ENCODE measurements at places on chromosomes 1 and 21.
A peak's percentile ranks its signal among the peaks of the same experiment; 100 is the strongest.

GRCh38 chr1:7150724-7151280 lies 365.5 kb downstream of the CAMTA1 start:
- no peak for DNase-seq

DNA sequence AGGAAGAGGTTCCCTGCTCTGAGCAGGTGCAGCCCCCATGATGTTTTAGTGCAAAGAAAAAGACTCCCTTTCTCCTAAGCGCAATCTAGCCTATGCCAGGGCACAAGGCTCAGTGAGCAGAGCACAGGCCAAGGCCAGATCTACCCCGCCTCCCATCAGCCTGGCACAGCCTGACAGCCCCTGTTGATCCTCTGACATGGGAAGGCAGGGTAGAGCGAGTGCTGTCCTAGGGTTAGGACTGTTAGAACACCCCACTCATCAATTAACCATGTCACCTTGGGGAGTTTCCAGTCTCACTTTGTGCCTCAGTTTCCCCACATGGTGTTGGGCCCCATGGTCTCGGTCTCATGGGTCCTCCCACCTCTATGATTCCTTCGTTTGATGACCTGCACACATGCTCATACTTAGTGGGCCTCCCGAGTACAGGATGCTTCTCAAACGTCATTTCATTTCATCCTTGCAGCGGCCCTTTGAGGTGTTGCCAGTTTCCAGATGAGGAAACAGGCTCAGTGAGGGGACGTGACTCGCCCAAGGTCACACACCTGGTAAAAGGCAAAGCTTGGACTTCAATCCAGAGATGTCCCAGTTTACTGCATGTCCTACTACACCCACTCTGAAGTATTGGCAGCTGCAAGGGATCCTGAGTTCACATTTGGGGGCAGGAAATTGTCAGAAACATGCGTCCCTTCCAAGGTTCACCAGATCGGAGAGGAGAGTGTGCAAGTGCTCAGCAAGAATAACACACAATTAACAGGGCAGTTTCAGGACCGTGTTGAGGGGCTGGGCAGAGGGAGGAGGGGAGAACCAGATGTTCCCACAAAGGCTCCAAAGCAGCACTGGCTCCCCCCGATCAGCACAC lies 213.3 kb downstream of the TRABD2B start:
- no peak for DNase-seq

- no peak for DNase-seq
These were observed 23.5 kb upstream of the SYDE2 start for GRCh38 chr1:85224295-85224694.

- peak; percentile 93 for DNase-seq
These were observed 210.8 kb upstream of the CACYBP start for GRCh38 chr1:174788981-174789380.

GRCh38 chr1:215128504-215128903 lies 46.0 kb downstream of the KCNK2 start:
- DNase-seq, result no peak

- DNase-seq, result no peak
These were observed 54.0 kb upstream of the ACTL8 start for GRCh38 chr1:17700945-17701810.

GRCh38 chr21:38171723-38172344 lies 85.0 kb upstream of the KCNJ15 start:
- peak; percentile 86 for DNase-seq

DNA sequence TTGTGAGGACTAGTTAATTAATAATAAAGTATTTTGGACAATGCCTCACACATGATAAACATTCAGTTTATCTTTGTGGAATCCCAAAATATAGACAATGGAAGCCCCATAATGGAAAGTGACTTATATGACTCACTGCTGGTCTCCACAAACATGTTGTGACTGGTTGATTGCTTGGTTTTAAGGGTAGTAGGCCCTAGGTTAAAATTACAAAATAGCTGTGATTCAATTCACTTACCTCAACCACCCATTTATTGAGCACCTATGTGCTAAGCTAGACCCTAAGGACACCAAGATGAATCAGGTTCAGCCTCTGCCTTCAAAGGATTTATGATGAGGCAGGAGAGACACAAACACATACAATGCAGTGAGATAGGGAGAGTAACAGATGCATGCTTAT lies 42.4 kb downstream of the KANK4 start:
- no peak for DNase-seq

GRCh38 chr1:113912594-113913311 lies 7.6 kb downstream of the DCLRE1B start:
- DNase-seq, result peak; percentile 74

- DNase-seq, result no peak
These were observed 47.2 kb upstream of the SYNC start for GRCh38 chr1:32749771-32750170.

GRCh38 chr1:3473381-3473844 lies 18.9 kb downstream of the ARHGEF16 start:
- DNase-seq, result peak; percentile 92

DNA sequence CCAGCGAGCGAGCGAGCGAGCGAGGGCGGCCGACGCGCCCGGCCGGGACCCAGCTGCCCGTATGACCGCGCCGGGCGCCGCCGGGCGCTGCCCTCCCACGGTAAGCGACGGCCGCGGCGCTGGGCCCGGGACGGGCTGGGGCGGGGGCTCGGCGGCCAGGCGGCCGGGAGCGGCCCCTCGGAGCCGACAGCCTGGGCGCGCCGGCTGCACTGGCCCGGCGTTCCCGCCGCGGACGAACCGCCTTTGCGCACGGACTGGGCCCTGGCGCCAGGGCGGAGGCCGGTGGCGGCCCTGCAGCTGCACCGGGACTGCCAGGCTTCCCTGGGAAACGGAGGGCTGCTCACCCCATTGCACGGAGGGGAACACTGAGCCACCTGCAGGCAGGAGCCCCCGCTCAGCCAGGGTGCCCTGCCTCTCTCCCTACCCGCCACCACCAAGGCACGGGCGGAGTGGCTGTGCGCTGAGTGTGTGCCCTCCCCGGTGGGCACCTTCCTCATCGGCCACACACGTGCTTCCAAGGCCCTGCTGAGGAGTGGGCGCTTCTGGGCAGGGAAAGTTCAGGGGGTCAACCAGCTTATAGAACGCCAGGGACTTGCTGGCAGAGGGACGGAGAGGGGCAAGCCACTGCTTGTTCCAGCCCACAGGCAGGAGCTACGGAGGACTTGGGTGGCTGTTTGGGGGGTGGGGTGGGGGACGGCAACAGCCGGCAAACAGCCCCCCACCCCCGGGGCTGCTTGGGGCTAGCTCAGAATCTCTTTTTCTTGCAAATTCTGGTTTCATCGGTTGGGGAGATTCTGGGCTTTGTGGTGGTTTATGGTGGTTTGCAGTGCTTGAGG lies 532 bp downstream of the CSF1 start:
- no peak for DNase-seq

GRCh38 chr1:91948501-91949355 lies 473 bp upstream of the BRDT start:
- peak; percentile 6 for DNase-seq

DNA sequence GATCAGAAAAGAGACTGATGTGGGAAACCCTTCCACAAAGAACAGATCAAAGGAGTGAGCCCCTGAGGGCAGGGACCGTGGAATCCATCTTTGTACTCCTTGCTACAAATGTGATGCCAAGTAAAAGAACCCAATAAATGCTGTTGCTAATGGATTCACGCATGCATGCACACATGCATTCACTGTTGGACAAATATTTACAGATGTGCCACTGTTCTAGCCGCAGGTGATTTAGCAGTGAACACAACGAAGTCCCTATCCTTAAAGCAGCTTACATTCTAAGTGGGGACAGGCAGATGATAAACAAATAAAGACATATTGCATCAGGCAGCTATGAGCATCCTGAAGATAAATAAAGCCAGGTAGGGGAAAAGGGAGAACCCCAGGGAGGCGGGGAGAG lies 67.8 kb downstream of the ITPKB start:
- DNase-seq, result no peak

DNA sequence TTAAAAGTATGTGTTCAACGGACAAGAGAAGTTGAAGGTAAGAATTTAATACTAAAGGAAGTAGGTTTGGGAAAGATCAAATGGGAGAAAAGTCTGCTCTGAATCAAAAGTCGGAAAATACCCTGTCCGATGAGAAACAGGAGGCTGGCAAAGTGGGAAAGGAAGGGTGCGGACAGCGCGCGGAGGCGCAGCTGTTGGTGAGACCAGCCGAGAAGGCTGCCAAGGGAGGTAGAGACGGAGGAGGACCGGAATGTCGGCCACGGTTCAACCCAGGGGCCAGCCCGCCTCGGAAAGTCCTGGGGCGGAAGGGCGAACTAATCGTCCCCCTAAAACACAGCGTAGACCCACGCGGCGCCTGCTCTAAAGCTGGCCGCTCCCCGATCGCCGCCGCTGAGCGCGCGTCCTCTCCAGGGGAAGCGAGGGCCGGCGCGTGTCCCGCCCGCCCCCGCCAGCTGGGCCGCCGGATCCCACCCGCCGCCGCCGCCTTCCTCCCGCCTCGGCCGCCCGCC lies 639 bp upstream of the SPATA1 start:
- no peak for DNase-seq

DNA sequence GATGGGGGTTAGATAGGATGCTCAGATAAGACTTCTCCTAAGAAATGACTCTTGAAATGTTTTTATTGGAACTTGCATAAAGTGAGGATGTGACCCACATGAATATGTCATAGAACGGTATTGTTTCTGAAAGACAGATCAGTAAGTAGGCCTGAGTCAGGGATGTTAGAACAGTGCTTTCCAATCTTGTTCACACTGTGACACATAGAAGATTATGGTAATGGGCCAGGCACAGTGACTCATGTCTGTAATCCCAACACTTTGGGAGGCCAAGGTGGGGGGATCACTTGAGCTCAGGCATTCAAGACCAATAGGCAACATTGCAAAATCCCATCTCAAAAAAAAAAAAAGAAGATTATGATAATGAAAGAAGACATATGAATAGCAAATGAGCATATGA lies 32.9 kb downstream of the FMO4 start:
- peak; percentile 75 for DNase-seq

- DNase-seq, result no peak
These were observed 139.6 kb downstream of the FOXD2 start for GRCh38 chr1:47577303-47578025.

GRCh38 chr1:204777591-204777990 lies 92.1 kb upstream of the LRRN2 start:
- no peak for DNase-seq

GRCh38 chr1:46523496-46524353 lies 27.7 kb downstream of the KNCN start:
- no peak for DNase-seq

GRCh38 chr21:28776251-28776650 lies 216.4 kb downstream of the LTN1 start:
- DNase-seq, result peak; percentile 90

- no peak for DNase-seq
These were observed 29.6 kb upstream of the SLAMF9 start for GRCh38 chr1:159983681-159984080.

GRCh38 chr21:26425576-26425975 lies 147.5 kb downstream of the CYYR1 start:
- DNase-seq, result no peak

- DNase-seq, result no peak
These were observed 2.5 kb downstream of the S100A9 start for GRCh38 chr1:153360190-153360589.

DNA sequence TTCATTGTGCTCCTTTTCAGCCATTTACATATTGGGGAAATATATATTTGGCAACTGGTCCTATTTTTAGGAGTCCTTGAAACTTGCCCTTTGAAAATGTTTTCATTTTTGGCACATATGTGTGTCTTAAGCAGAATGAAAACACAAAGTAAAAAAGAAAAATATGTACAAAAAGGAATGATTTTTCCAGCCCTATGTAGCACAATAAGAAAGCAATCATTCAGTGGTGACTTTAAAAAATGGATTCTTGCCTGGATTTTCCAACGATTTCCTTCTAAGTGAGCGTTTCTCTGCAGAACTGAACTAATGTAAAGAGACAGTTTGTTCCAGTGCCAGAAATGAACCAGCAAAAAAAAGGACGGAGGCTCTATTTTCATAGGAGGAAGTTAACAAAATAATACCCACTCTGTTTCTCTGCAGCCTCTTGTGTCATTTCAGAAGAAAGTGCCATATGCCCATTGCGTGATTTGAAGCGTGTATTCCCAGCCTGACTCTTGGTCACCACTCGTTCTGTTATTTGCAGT lies 340.1 kb downstream of the SETD4 start:
- DNase-seq, result no peak

DNA sequence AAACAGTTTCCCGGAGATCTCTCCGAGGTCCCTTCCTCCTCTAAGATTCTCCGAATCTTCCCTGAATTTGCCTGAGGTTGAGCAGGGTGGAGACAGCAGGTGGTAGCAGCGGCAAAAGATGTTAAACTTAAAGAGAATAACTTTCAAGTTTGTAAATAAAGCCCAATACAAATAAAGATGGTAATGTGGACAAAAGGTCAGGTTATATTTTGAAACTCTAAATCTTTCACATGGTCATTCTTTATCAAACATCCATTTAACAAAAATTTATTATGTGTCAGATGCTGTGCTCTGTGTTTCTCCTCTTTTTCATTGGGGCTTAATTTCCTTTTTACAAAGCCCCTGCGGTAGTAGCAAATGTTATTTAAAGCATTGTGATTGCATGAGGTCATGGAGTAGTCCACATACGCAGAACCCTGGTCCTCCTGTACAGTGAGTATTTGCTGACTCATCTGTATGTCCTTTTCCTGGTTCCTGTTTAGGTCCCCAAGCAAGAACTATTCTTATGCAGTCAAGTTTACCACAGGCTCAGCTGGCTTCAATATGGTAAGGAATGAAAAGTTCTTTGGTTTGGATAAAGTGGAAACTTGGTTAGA lies 119.2 kb downstream of the ITSN1 start:
- peak; percentile 99 for DNase-seq

GRCh38 chr1:24097663-24098062 lies 14.3 kb downstream of the MYOM3 start:
- DNase-seq, result no peak

GRCh38 chr1:10848109-10848684 lies 51.8 kb upstream of the CASZ1 start:
- DNase-seq, result no peak

GRCh38 chr1:63004868-63005267 lies 220.9 kb downstream of the ATG4C start:
- peak; percentile 5 for DNase-seq

- DNase-seq, result peak; percentile 53
These were observed 129.8 kb downstream of the S1PR1 start for GRCh38 chr1:101366513-101367215.

DNA sequence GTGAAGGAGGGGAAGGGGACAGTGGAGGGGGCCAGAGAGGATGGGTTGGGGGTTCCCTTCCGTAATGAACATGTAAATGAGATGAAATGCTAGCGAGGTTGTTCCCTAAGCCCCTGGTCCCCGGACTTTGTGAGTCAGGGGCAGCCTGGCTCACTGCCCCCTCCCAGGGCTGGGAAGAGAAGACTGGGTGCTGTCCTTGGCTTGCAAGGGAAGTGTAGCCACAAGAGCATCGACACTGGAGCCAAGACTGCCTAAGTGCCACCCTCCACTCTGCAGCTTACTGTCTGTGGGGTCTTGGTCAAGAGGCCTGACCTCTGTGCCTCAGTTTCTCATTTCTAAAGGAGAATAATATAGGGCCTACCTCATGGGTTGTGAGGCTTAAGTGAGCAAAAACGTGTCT lies 483 bp downstream of the PEAR1 start:
- no peak for DNase-seq
